AG10803 (cell line): ENCODE measurements at places on chromosomes 12 and 14.

GRCh38 chr12:16604596-16605252, 1.2 kb downstream of the LMO3 start:
- DNase-seq = no peak

GRCh38 chr14:52059649-52060048, 9.2 kb downstream of the NID2 start:
- peak; percentile 66 for DNase-seq

GRCh38 chr14:96629082-96629481, 126.9 kb downstream of the PAPOLA start:
- DNase-seq = no peak

- no peak for DNase-seq
These were observed 20.0 kb downstream of the PCNX4 start for GRCh38 chr14:60111732-60112131.

- DNase-seq = no peak
These were observed 3.7 kb upstream of the IGF1 start for GRCh38 chr12:102484017-102484416.

GRCh38 chr12:54355104-54355815, 9.0 kb downstream of the GPR84 start:
- no peak for DNase-seq
